ENCODE measurements at places on chromosomes 1 and 21. TPM values are rescaled to one million over a fixed set of nuclear protein-coding genes. Genes with fewer than 3 reads are reported as not detected.
A peak's percentile ranks its signal among the peaks of the same experiment; 100 is the strongest.

- DNase-seq: no peak
Measured at GRCh38 chr1:116492358-116492811, 78.4 kb downstream of the CD58 start.

- DNase-seq: no peak
Measured at GRCh38 chr1:29523136-29523535, 286.8 kb downstream of the PTPRU start.

DNA sequence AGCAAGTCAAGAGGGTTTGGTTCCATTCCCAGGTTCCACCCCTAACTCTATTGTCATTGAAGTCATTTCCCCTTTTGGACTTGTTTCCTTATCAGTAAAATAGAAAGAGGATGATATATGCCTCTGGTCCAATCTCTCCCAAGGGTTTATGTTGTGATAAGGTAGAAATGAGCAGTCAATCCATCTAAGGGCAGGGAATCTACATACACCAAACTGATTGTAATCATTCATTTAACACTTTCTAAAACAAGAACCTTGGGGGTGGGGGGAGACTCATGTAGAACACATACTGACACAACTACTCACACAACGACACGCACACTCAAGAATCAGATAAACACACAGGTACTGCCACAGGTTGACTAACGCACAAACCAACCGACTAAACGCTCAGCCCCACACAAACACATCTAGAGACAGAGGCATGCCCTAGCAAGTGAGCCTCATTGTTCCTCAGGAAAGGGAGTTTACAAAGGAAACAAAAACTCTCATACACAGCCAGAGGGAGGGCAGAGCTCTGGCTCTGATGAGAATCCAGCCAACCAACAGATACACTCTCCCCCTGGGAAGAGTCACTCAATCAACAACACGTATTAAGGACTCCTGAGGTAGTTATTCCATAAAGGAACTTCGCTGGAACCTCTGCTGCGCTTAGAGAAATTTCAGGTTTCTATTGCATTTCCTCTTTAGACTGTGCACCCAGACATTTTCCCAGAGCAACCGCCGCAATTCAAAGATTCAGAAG is 1.0 kb downstream of the F11R start:
- no peak for DNase-seq

DNA sequence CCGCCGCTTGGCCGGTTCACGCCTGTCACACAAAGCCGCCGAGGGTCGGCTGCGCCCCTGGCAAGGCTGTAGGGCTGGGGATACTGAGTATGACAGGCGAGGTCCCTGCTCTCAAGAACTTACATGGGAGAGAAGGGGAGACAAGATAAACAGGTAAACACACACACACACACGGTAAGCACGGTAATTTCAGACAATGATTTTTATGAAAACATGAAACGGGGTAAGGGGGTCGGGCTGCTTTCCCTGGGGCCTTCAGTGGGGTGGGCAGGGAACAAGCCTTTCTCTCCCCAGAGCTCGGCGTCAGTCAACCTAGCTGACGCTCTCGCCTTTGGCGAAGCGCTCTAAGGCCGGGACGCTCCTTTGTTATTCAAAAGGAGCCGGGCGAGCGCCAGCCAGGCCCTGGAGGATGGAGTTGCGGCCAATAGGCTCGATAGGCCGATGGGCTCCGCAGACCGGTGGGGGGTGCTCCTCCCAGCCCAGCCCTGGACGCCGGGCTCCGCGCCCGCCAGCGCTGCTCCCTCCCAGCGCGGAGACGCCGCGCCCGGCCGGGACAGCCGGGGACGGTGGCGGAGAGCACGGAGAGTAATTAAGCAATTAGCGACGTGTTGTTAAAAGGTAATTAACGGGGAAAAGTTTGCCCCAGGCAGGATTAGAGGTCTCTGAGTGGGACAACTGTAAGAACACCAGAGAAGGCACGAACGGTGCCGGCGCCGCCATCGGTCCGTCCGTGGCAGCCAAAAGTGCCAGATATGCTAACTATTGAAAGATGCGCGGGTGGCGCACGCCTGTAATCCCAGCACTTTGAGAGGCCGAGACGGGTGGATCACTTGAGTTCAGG is 950 bp upstream of the INKA2 start:
- peak; percentile 74 for DNase-seq

GRCh38 chr1:29811727-29812407 is 575.5 kb downstream of the PTPRU start:
- no peak for DNase-seq

DNA sequence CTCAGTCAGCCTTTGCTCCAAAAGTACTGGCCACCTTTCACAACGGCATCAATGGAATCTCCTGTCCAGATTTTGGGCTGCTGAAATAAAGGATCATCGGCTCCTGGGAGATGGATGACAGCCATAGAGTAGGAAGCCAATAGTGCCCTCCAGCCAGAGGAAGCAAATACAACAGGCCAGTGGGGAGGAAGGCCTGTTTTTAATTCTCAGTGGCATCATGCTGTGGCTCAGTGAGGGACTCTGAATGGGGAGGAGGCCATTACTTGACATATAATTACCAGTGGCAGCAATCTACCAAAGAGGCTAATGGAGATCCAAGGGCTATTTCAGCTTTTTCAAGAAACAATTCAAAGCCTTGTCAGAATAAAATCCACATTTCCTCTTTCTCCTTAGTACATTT is 26.7 kb downstream of the COLGALT2 start:
- no peak for DNase-seq

GRCh38 chr1:150567341-150567716 is 12.1 kb downstream of the MCL1 start:
- peak; percentile 83 for DNase-seq

DNA sequence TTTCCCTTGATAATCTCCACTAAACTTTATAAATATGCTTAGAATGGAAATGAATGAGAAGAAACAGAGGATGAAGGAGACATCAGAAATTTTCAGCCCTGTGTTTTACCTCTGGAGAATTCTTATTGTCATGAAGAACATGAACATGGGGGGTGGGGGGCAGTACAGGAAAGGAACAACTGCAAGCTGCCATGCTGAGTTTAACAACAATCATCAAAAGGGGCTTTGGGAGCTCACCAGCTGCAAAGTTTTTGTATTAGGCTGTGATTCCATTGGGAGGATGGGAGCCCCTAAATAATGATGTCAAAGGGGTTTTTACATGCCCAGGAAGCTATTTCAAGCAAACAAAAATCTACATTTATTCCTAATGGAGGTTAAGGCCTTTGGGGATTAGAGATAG is 103.3 kb downstream of the AKT3 start:
- DNase-seq: no peak

DNA sequence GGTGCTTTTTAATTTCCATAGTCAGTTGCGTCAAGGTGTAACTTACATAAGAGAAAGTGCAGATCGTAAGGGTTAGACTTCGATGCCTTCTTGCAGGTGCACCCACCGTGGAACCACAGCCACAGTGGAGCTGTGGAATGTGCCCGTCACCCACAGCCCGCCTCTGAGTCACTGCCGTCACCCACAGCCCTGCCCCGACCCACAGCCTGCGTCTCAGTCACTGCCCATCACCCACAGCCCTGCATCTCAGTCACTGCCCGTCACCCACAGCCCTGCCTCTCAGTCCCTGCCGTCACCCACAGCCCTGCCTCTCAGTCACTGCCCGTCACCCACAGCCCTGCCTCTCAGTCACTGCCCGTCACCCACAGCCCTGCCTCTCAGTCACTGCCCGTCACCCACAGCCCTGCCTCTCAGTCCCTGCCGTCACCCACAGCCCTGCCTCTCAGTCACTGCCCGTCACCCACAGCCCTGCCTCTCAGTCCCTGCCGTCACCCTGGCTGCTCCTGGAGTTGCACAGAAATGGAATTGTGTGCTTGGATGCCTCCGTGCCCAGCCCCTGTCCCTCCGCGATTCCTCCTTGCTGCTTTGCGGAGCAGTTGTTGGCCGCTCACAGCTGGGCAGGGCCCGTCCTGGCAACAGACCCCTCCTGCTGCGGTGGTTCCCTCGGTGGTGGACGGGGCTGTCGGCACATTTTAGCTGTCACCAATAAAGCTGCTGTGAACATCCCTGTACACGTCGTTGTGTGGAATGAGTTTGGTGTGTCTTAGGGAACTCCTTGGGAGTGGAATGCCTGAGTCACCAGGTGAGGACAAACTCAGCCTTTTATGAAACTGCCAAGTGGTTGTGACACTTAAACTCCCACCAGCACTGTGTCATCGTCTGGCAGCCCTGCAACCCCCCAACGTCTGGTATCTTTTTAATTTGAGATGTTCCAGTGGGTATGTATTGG is 44.9 kb upstream of the COL6A2 start:
- DNase-seq: no peak

- DNase-seq: peak; percentile 19
Measured at GRCh38 chr1:86714159-86714558, 9.8 kb downstream of the SH3GLB1 start.

GRCh38 chr1:202187041-202187671 is 6.4 kb upstream of the LGR6 start:
- no peak for DNase-seq

GRCh38 chr1:169327875-169328274 is 39.7 kb downstream of the NME7 start:
- no peak for DNase-seq

GRCh38 chr1:6580119-6580592 is 362 bp downstream of the ZBTB48 start:
- peak; percentile 48 for DNase-seq

- DNase-seq: no peak
Measured at GRCh38 chr1:248892590-248892989, 13.4 kb upstream of the PGBD2 start.

- no peak for DNase-seq
Measured at GRCh38 chr1:162008799-162009198, 14.9 kb downstream of the OLFML2B start.

GRCh38 chr1:118266436-118266835 is 81.4 kb upstream of the SPAG17 start:
- no peak for DNase-seq

DNA sequence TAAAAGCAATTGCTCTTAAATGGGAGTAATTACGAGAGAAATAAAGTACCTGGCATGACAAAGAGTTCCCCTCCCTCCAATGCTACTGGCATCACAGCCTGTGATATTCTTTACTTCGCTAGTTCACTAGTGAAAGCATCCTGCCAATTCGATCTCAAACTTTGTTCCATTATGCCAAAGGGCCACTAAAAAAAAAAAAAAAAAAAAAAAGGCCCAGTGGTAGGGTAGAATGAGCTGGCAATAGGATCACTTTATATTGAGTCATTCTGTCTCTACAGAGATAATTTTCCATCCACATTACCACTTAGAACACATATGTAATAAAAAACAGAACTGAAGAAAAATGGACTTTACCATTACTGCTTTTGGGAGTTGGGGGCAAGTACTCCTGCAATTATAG is 11.2 kb downstream of the PUM1 start:
- no peak for DNase-seq

GRCh38 chr1:8455700-8456307 is 137.9 kb downstream of the SLC45A1 start:
- peak; percentile 38 for DNase-seq

- DNase-seq: no peak
Measured at GRCh38 chr1:178510155-178510554, 2.8 kb upstream of the TEX35 start.

DNA sequence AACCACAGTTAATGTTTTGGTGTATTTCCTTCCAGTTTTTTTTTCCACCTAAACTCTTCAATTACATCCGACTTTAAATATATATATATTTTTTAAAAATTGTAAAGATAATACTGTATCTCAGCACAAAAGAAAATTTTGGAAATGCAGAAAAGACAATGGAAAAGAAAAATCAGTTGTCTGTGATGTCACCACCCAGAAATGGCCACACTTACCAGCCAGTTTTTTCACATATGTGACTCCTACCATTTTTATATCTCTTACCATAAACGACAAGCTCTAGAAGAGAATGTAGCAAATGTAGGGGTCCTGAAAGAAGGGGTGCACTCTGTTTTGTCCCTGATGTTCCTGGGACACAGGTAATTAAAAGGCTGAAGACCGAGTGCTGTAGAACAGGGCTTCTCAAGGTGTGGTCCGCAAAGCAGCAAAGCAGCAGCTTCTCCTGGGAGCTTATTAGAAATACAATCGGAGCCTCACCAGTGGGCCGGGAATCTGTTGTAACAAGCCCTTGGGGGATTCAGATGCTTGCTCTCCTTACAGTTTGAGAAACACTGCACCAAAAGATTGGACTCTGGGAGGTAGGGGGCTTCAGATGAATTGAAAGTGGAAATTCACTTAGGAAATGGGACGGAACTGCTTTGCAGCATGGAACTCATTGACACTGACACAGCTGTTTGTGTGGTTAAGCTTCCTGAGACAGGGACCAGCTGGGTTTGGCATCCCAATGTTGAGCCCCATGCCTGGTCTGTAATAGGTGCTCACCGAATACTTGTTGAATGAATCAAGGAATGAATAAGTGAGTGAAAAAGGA is 44.1 kb downstream of the ALPL start:
- no peak for DNase-seq

DNA sequence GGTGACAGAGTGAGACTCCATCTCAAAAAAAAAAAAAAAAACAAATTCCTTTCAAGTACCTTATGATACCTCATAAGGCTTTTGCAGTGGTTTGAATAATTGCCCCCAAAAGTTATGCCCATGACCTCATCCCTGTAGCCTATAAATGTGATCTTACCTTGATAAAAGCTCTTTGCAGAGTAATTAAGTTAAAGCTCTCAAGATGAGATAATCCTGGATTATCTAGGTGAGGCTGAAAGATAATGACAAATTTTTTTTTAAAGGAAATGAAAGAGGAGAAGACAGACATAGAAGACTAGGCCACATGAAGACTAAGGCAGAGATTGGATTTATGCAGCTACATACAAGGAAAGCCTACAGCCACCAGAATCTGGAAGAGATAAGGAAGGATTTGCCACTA is 20.7 kb upstream of the EDEM3 start:
- no peak for DNase-seq

- no peak for DNase-seq
Measured at GRCh38 chr1:228402641-228403025, 4.0 kb downstream of the TRIM11 start.

DNA sequence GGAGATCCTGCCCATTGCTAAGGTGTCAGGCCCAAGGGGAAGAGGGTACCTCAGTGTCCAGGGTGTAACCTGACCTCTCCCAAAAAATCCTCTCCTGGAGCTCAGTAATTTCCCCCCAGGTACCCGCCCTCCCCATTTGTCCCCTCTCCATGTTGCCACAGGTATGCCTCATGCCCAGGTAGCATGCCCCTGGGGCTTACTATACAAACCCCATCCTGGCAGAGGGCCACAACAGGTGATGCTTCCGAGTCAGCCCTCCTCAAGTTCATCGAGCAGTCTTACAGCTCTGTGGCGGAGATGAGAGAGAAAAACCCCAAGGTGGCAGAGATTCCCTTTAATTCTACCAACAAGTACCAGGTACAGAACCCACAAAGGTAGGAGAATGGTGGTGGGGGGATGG is 15.7 kb downstream of the ATP1A4 start:
- DNase-seq: no peak

GRCh38 chr1:246724731-246725095 is 504 bp downstream of the SCCPDH start:
- peak; percentile 83 for DNase-seq

Gene RWDD3
- 32.2 TPM for polyA plus RNA-seq

Gene DMAP1
- 37.7 TPM for polyA plus RNA-seq

Gene PRDM16
- polyA plus RNA-seq: 1.1 TPM

Gene CFHR1
- polyA plus RNA-seq: 0.62 TPM

Gene CC2D1B
- polyA plus RNA-seq: 16.7 TPM

Gene KRTAP12-3
- polyA plus RNA-seq: not detected

Gene F5
- polyA plus RNA-seq: 0.44 TPM

Gene BCL2L15
- 0.16 TPM for polyA plus RNA-seq

Gene PTPRF
- 41.2 TPM for polyA plus RNA-seq

Gene SLFNL1
- 0.40 TPM for polyA plus RNA-seq

Gene GNG12
- 37.8 TPM for polyA plus RNA-seq

Gene FMN2
- 0.39 TPM for polyA plus RNA-seq

Gene RPL11
- polyA plus RNA-seq: 3,658 TPM

Gene MANEAL
- polyA plus RNA-seq: 3.4 TPM

Gene PGBD2
- polyA plus RNA-seq: 4.7 TPM
